Stimulated activated CD4-positive, alpha-beta T cell treated with anti-CD3 and anti-CD28 coated beads, Interleukin-1b, Interleukin-23, amount 100 ng/mL, for 24 hours (primary cell): ENCODE measurements at places on chromosomes 13 and 19.

GRCh38 chr13:94243551-94243950 lies 235.9 kb downstream of the DCT start:
- no peak for DNase-seq

- no peak for DNase-seq
Observed at GRCh38 chr19:49488863-49489537, 1.6 kb downstream of the RPL13A start.

GRCh38 chr13:98664047-98664446 lies 87.1 kb upstream of the STK24 start:
- peak; percentile 47 for DNase-seq

- no peak for DNase-seq
Observed at GRCh38 chr13:72150502-72150901, 283.5 kb upstream of the DACH1 start.

GRCh38 chr13:24124789-24125476 lies 35.6 kb upstream of the SPATA13 start:
- no peak for DNase-seq

- DNase-seq: no peak
Observed at GRCh38 chr19:17790059-17790780, 4.7 kb upstream of the B3GNT3 start.

- DNase-seq: peak; percentile 38
Observed at GRCh38 chr13:94674609-94675348, 37.6 kb downstream of the SOX21 start.

DNA sequence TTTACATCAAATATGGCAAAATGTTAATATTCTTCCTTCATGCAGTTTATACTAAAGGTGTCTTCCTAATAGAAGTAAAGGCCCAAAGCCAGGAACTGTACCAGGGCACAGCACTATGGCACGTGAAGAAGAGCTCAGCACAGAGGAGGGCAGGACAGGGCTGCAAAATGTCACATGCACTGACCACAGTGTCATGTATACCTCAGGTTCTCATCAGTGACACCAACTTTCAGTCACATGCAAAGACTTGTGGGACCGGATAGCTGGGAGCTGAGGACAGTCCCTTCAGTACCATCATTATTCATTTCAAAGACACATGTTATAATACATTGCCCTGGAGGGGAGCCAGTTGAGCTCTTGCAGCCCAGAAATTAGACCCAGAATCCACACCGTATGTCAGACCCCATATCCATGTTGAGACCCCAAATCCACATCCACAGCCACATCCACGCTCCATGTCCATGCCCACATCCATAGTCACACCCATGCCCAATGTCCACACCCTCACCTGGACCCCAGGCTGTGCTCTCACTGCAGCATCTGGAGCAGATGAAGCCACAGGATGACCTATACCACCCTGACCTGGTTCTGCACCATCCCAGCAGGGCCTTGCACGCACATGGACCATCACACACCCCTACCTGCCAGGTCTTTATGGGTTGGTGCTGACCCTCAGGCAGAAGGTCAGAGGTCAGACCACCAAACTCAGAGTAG lies 111.8 kb downstream of the TUBA3C start:
- no peak for DNase-seq

DNA sequence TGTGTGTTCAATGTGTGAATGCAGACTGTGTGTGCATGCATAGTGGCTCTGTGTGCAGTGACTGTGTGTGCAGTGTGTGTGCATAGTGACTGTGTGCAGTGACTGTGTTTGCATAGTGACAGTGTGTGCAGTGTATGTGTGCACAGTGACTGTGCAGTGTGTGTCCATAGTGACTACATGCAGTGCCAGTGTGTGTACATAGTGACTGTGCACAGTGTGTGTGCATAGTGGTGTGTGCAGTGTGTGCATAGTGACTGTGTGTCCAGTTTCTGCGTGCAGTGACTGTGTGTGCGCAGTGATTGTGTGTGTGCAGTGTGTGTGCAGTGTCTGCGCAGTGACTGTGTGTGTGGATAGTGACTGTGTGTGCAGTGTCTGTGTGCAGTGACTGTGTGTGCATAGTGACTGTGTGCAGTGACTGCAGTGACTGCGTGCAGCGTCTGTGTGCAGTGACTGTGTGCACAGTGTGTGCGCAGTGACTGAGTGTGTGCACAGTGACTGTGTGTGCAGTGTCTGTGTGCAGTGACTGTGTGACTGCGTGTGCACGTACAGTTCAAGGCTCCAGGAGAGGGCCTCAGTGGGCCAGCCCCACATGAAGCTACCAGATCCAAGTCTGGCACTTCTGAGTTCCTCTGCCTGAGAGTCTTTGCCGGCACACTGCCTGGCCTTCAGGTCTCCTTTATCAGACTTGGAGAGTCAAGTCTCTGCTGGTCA lies 90.3 kb downstream of the IER2 start:
- DNase-seq: no peak
